ENCODE measurements at places on chromosomes 1 and 21.
A peak's percentile ranks its signal among the peaks of the same experiment; 100 is the strongest.

- peak; percentile 16 for DNase-seq
Measured at GRCh38 chr1:54053745-54054437, 483 bp downstream of the TCEANC2 start.

- DNase-seq: no peak
Measured at GRCh38 chr1:241229216-241229615, 127.8 kb downstream of the RGS7 start.

GRCh38 chr1:239633432-239633831 lies 247.1 kb downstream of the CHRM3 start:
- no peak for DNase-seq

DNA sequence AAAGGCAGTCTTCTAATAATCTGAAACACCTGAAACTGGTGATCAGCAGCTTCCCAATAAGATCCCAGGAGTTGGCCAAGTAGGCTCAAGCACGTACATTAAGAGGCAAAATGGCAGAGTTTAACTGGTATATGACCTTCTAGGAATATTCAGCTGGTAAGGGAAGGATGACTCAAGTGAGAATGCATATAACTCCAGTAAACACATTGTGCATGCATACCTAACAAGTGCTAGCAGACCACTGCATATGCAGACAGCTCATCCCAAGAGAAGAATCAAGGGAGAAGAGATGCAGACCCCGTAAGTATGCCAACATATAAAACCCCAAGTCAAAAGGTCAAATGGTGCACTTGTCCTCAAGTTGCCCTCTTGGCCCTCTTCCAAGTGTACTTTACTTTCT lies 73.0 kb upstream of the ZRANB2 start:
- DNase-seq: no peak

DNA sequence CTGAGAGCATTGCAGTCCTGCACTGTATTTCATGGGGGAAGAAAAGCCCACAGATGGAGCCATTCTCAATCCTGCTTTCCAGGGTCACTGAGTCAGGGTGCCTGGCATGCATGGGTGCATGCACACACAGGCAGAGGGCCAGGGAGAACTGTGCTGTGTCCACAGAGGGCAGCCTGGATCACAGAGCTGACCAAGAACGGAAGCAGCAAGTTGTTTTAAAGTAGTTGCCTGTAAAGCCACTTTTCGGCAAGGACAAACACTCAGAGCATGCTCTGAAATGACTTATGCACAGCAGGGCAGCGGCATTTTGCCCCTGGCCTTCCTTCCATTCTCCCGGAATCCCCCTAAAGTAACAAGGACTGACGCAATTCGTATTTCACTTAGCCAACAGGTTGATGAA lies 3.6 kb downstream of the ERG start:
- no peak for DNase-seq

GRCh38 chr1:55060133-55060999 lies 21.0 kb downstream of the PCSK9 start:
- peak; percentile 42 for DNase-seq

DNA sequence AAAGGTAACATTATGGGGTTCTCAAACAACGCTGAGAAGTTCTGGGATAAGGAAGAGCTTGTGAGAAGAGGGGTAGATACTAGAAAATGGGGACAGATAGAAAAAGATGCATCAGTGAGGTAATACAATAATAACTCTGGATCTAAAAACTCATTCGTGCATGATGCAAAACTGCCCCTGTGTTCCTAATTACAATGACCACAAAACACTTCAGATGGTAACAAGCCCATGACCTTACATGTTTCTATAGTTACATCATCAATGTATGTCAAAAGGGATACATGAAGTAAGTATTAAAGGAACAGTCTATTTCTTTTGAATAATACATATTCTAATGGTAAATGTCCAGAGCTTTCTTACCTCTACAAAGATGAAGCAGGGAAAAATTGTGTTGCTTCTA lies 110.6 kb upstream of the PLPPR5 start:
- no peak for DNase-seq

- DNase-seq: no peak
Measured at GRCh38 chr1:67635055-67635809, 49.8 kb upstream of the GADD45A start.
